ENCODE measurements at places on chromosomes 11 and 22. TPM values are rescaled to one million over a fixed set of nuclear protein-coding genes. Genes with fewer than 3 reads are reported as not detected.

SMCO4 gene
- 26.5 TPM for total RNA-seq

LIF gene
- total RNA-seq = 35.6 TPM

OR52E6 gene
- total RNA-seq = not detected

MPZL3 gene
- 0.31 TPM for total RNA-seq
